ENCODE measurements at places on chromosomes 6 and 20. TPM values are rescaled to one million over a fixed set of nuclear protein-coding genes. Genes with fewer than 3 reads are reported as not detected.

SRMS gene
- 0.43 TPM for polyA plus RNA-seq

DACT2 gene
- not detected for polyA plus RNA-seq

METTL24 gene
- not detected for polyA plus RNA-seq

MAP1LC3A gene
- polyA plus RNA-seq, result 8.6 TPM

PHACTR1 gene
- 12.8 TPM for polyA plus RNA-seq

CALHM4 gene
- not detected for polyA plus RNA-seq

FAM162B gene
- not detected for polyA plus RNA-seq

HTR1B gene
- polyA plus RNA-seq, result not detected

ADGRF1 gene
- polyA plus RNA-seq, result not detected

PRKN gene
- 0.55 TPM for polyA plus RNA-seq

KCNQ5 gene
- polyA plus RNA-seq, result 6.9 TPM

LRRC1 gene
- 5.0 TPM for polyA plus RNA-seq

NRSN1 gene
- polyA plus RNA-seq, result not detected

ME1 gene
- not detected for polyA plus RNA-seq

SOBP gene
- polyA plus RNA-seq, result 1.0 TPM

F13A1 gene
- polyA plus RNA-seq, result 3.7 TPM

CSNK2A1 gene
- polyA plus RNA-seq, result 56.8 TPM

PLEKHG1 gene
- polyA plus RNA-seq, result 40.2 TPM

C6orf62 gene
- polyA plus RNA-seq, result 102 TPM

OPRL1 gene
- 3.7 TPM for polyA plus RNA-seq
